ENCODE measurements at places on chromosomes 5 and 9.

DNA sequence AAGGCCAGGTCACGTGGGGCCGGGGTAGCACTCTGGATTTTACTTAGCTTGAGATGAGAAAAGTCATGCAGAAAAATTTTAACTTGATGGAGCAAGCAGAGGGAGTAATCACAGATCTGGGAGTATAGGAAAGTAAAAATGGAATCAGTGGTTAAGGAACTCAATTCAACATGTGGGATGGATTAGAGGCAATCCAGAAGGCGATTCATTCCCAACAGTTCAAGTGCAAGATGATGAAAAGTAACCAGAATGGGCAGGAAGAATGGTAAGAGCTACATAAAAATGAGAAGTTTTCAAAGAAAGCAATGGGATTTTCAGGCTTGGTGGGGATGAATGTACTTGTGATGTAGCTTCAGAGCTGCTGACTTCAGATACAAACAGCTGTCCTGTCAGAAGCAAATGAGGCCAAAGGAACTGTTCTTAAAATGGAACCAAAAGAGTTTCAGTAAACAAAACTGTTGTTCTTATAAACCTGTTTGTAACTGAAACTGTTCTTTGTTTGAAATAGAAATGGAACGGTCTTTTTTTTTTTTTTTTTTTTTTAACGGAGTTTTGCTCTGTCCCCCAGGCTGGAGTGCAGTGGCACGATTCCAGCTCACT, 5.6 kb upstream of the SEC24A start:
- no peak for DNase-seq

- no peak for DNase-seq
Measured at GRCh38 chr9:70988551-70988950, 132.9 kb downstream of the TRPM3 start.

DNA sequence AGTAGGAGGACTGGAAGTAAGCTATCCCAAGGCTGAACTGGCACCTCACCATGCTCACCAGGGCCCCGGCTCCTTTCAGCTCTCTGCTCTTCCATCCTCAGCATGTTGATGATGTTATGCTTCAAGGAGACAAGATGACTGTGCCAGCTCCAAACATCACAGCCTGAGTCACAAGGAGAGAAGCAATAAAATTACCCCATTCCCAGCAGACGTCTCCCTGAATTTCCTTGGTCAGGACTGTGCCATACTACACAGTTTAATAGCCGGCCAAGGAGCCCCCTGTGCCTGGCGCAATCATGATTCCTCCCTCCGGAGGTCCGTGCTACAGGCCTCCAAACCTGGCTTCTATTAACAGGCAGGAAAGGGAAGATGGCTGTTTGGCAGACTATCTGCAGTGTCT, 51.2 kb upstream of the ROR2 start:
- DNase-seq, result no peak

GRCh38 chr5:141040771-141041426, 10.3 kb upstream of the PCDHB1 start:
- peak; percentile 99 for DNase-seq

DNA sequence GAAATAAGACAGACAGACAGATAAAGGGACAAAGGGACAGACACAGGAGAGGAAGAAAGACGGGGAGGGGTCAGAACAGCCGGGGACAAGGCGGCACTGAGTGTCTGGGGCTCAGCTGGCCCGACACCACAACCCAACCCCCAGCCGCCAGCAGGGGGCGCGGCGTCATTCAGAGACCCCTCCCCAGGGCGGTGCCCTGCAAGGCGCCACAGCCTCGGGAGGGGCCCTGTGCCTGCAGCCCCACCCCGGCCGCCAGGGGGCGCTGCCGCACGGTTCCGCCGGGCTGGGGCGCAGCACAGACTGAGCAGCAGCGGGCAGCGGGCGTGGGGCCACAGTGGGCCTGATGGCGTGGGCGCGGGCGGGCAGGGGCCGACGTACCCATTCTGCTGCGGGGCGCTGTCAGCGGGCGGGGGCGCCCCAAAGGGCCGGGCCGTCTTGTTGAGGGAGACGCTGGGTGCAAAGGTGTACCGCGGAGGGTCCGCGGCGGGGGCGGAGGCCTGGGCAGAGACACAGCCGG, 5.9 kb downstream of the PDLIM7 start:
- peak; percentile 83 for DNase-seq

DNA sequence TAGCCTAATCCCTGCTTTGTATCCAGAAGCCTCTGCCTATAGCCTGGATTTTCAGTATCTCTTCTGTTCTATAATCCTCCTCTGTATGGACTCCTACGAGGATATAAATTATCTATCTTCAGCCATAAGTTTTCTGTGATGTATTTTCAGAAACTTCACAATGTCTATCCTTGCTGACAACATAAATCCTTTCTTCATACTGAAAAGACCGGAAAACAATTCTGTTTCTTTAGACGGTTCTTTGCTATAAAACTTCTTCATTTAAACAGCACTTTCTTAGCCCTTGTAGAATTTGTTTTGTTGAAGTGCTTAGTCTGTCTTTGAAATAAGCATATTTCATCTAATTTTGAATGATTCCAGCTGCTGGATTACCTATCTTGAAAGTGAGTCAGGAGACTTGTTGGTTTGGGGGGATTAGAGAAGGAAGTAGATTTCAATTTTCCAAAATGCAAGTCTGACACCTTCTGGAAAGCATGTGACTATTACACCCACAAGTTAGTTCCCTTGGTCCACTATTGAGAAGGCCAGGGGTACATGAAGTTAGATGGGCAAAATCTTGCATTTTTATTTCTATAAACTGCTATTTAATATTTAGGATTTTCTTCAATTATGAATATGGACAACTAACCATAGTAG, 96.3 kb upstream of the RANBP3L start:
- DNase-seq, result peak; percentile 61

DNA sequence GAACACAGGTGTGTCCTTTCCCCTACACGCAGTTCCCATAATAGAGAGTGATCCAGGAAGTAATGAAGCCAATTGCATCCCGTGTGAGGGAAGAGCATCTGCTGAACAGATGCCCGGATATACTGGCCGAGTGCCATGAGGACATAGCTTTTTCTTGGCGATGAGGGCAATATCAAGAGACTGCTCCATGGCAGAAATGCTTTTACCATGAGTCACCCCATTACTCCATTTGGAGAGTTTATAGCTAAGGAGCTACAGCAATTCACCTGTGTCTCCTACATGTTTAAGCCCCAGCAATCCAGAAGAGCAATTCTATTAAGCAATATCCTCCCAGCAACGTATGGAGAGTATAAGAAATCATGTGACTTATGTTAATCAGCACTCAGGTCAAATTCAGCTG, 222.0 kb upstream of the KLF4 start:
- DNase-seq, result peak; percentile 45

DNA sequence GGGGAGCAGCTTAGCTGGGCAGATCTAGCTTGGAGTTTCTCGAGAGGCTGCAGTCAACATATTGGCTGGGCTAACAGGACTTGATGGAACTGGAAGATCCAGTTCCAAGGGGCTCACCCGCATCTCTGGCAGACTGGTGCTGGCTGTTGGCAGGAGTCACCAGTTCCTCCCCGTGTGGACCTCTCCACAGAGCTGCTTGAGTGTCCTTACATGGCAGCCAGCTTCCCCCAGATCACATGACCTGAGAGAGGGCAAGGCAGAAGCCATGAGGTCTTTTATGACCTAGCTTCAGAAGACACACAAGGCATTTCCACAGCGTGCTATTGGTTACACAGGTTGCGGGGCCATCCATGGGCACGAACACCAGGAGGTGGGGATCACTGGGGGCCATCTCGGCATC, 26.4 kb upstream of the RXRA start:
- no peak for DNase-seq

- peak; percentile 1 for DNase-seq
Measured at GRCh38 chr5:85814596-85814995, 803.1 kb upstream of the COX7C start.

DNA sequence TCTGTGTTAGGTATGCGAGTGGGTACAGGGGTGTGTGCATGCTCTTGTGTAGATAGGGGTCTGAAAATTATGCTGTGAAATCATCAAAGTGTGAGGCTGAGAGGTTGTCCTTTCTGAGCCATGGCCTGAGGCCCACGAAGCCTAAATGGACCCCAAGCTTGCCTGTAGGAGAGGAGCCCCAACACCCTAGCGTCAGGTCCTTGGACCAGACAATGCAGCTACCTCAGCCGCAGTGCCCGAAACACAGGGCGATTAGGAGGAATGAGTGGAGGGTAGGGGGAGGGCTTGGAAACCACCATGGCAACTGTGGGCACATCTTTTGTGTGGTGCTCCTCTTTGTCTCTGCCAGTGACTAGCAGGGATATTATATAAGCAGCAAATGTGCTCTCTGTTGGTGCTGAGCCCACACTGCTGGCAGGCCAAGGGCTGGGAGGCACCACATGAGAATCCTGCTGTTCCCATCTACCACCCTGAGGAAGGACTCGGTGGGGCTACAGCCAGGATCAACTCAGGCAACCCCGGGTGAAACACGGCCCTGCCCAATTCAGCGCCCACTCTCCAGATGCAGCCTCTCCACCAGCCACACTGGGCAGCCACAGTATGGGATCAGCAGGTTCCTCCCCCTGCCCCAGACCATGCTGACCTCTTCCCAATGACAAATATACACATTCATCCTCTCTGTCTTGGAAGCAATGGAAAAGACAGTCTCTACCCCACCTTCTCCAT, 84.6 kb upstream of the FSTL4 start:
- DNase-seq, result no peak

GRCh38 chr5:132684922-132685720, 11.3 kb downstream of the IL4 start:
- no peak for DNase-seq

- DNase-seq, result peak; percentile 19
Measured at GRCh38 chr9:93207860-93208734, 24.2 kb downstream of the WNK2 start.

GRCh38 chr5:171926311-171926710, 80.1 kb downstream of the FBXW11 start:
- DNase-seq, result no peak

- no peak for DNase-seq
Measured at GRCh38 chr9:124877021-124877782, 15.3 kb downstream of the ARPC5L start.

DNA sequence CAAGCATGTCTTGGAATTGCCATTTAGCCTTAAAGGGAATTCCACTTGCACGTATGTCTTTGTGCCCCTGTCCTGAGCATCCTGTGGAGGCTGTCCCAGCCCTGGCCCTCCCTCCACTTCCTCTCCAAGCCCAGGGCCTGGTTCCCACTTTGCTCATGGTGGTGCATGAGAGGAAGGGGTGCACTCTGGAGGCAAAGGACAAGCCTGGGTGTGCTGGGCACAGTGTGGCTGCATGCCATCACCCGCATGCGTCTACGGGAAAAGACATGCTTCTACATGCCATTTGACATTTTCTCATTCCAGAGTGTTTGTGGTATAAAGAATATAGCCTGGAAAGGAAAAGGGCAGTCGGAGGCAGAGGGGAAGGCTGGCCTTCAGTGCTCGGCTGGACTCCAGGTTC, 7.2 kb upstream of the IRX2 start:
- no peak for DNase-seq

DNA sequence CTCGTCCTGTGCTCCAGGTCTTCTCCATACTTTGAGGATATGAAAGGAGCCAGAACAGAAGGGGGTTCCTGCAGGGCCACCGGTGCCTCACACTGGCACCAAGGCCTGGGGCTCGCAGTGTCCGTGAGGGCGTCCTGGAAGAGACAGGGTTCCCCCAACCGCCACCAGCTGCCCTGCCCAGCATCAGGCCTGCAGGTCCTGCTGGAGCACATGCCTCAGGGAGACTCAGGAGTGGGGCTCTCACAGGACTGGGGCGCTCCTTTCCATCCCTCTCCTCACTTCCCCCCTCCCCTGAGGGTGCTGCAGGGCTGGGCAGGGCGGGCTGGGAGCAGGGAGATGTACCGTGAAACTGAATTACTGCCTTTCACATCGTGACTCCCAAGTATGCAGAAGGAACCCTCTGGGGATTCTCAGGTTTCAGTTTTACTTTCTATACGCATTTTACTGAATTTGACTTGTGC, 31.7 kb downstream of the CEP72 start:
- DNase-seq, result peak; percentile 29

DNA sequence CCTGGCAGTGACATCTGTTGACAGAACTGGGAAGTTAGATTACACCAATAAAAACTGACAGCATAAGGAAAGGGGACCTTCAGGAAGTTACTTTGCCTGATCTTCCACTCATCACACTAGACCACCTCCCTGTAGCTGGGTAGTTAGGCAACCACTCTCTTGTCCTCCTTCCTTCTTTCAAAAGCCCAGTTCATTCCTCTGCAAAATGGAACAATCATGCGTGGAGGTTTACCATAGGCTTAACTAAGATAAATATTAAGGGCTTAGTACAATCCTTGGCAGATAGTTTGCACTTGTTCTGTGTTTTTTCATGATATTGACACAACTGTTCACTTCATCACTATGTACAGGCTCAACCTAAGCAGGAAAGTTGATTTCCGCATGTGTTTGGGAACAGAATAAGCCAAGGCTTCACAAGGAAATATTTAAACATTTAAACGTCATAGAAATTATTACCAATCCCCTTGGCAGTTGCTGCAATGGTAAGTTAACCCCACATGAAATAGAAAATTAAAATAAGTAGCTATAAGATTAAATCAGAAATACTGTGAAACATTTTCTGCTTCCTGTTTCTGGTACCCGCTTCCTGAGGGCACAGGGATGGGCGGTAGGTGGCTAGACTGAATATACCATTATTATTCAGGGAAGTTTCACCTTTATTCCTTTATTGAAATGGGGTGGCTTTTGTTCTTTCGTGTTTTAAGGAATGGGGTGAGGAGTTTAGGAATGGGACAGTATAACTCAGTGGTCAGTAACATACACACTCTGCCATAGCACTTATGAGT, 9.9 kb upstream of the PTGER4 start:
- DNase-seq, result no peak

GRCh38 chr9:70504834-70505233, 90.4 kb upstream of the KLF9 start:
- peak; percentile 19 for DNase-seq

DNA sequence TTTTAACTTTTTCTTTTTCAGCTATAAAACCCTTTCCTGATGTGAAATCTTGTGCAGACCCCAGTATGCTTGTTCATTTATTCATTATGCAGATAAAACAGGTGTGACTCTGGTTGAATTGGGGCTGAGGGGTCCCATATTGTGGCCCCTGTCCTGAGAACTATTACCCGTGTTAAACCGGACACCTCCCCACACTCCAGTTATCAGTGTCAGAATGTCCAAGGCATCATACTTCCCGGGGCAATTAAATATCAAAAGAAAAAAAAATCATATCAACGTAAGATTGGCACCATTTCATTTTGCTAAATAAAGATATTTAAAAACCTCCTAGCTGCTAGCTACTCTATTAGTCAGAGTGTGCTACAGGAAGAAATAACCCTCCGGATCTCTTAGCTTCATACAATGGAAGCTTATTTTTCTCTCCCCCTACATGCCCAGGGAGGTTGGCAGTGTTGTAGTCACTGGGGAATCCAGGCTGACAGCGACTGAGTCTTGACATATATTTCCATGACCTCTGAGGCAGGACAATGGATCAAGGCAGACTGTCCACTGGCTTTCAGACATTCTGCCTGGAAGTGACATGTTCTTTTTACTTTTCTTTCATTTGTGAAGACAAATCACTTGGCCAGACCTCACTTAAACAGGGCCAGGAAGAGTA, 170.0 kb downstream of the SEC61B start:
- no peak for DNase-seq

- no peak for DNase-seq
Measured at GRCh38 chr9:95816716-95817115, 58.8 kb upstream of the ERCC6L2 start.

All from eye (tissue), 1 donor.